ENCODE measurements at places on chromosomes 6 and 20.

DNA sequence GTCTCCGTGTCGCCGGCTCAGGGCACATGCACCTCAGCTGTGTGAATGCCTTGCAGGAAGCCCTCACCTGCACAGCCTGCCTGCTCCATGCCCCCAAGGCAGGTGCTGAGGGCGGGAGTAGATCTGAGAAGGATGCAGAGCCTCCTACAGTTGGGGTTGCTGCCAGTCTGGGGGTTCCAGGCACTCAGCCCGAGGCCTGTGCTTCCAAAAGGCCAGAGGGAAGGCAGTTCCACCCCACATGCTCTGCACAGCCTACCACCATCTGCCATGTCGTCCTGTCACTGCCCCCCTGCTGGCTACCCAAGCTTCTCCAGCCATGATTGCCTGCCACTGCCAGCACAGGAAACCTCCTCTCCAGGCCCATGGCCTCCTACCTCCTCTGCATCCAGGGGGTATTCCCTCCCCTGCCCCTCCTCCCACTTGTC lies 19.3 kb downstream of the ACSS1 start:
- DNase-seq: no peak

- DNase-seq: no peak
Measured at GRCh38 chr6:30087876-30088275, 12.3 kb upstream of the RNF39 start.

DNA sequence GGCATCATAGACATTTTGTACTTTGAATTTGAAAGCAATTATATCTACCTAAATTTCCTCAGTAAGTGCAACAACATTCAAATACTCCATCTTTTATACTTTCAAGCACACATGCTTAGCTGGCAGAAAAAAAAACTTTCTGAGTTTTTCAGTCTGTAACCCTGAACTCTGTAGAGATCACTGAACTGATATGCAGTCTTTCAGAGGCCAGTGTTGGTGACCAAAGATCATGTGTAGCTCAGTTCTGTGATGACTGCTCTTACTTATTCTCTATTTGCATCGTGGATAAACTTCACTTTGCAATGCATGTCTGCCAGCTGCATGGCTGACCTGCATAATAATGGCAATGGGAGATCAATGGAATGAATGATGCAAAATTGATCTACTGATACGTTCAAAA lies 431.3 kb downstream of the FRK start:
- DNase-seq: no peak

DNA sequence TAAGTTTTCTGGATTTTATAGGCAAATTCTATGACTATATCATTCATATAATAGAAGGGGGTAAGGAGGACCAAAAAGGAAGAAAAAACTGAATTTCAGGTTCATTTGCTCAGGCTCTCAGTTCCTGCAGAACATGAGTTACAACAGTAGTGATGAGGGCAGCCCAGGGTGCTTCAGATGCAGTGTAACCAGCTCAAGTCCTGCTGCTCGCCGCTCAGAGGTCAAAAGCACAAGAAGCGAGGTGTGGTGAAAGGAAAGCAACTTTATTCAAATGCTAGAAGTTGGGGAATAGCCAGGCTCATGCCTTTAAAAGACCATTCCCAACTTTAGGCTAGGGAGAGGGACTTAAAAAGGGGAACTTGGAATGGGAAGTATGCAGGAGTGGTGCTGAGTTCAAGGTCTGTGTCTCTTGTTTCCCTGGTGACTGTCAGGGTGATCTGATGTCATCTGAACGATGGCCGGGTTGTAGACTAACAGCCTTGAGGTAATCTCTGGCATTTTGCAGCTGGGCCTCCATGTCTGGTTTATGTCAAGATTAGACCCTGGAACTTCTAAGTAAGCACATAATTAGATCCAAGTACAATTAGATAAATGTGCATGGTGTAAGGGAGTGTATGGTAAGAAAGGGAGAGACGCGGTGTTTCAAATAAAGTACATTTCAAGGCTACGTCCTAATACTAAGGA lies 14.5 kb upstream of the SEC63 start:
- DNase-seq: no peak

GRCh38 chr6:112806163-112806865 lies 459.2 kb downstream of the RFPL4B start:
- DNase-seq: no peak

GRCh38 chr6:27251112-27251605 lies 3.7 kb downstream of the PRSS16 start:
- DNase-seq: no peak

All from muscle of arm (tissue), 14 donors.